ENCODE measurements at places on chromosomes 13 and 19.

DNA sequence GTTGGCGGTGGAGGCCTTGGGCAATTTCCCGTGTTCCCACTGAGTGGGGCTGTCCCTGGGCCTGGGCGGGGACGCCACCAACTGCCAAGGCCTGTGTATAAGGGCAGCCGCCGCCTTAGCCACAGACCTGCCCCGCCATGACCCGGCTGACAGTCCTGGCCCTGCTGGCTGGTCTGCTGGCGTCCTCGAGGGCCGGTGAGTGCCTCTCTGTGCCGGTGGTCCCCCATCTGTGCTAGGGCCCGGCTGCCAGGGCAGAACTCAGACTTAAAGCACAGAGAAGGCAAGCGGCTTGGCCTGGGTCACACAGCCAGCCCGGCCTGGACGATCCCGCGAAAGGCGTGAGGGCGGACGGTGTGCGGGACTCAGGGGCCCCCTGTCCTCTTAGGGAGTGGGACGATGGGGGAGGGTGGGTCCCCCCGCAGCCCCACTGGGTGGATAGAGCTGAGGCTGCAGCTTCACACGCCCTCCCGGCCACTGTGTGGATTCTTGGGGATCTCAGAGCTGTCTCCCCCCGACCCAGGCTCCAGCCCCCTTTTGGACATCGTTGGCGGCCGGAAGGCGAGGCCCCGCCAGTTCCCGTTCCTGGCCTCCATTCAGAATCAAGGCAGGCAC, at the start of gene AZU1:
Gene AZU1, plus strand, starts transcription at position 128 of the 612 bp plus-strand sequence. Its CDS starts 10 bp downstream, at position 138.
- no peak for DNase-seq

DNA sequence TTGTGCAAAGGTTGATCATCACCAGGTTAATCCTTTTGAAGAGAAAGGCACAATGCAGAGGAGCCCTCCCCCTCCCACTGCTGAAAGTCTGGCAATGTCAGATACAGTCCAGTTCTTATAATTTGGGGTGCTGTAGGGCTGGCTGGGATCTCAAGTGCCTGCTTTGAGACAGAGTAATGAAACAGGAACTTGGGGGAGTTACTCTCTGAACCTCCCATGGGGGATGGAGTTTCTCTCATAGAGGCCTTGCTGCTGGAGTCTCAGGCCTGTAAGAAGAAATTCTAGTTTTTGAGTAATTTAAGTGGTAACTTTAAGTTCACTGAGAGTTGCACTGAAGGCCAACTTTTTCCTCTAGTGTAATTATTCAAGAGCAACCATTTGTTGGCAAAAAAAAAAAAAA, 410.5 kb downstream of the KCNRG start:
- DNase-seq, result no peak

DNA sequence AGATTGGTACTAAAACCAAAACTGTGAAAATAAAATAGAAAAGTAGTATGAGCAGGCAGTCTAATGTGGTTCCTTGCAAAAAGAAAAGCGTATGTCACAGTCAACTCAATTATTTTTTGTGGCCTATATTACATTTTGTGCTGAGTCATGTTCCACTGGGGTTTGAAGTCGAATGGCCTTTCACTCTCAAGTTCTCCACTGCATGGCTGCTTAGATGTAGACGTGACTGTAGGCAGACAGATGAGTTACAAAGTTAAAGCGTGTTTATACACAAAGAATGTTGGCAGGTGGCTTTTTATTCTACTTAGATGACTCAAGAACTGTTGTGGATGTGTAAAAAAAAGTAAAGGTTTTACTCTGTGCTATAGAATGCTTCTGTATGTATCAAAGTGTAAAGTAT, 133.9 kb downstream of the SLITRK6 start:
- no peak for DNase-seq

- DNase-seq, result peak; percentile 39
Measured at GRCh38 chr13:48595431-48596429, 58.0 kb upstream of the CYSLTR2 start.

DNA sequence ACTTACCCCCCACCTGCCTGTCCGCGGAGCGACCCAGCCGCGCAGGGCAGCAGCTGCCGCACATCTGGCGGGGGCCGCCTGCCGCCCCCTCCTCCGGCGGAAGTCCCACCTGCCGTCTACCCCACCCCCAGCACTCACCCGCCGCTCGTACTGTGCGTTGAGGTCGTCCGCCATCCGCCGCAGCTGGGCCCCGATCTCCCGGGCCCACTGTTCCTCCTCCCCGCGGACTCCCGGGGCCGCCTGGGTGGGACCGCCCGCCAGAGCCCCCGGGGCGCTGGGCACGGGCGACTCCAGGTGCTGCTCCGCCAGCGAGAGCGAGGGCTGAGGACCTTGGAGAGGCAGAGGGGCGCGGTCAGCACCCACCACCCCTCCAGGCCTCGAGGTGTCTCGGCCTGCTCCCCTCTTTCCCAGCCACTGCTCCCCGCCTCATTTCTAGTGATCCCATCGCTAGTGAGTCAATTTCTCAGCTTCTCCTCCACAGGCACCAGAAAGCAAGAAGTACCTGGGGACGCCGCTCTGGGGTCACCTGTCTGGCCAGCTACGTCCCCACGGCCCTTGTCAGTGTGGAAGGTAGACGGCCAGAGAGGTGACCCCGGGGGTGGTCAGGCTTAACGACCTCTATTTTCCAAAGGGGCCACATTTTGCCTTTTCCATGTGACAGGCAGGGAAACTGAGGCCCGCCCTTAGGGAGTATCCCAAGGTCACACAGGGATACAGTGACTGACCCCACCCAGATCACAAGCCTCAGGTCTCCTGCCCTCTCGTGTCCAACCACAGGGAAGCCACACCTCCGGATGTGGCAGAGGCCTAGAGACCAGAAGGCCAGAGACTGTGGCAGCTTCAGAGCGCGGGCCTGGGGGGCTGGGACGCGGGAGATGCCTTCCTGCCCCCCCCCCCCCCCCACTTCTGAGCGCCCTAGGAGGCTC, 4.3 kb downstream of the BBC3 start:
- peak; percentile 35 for DNase-seq

DNA sequence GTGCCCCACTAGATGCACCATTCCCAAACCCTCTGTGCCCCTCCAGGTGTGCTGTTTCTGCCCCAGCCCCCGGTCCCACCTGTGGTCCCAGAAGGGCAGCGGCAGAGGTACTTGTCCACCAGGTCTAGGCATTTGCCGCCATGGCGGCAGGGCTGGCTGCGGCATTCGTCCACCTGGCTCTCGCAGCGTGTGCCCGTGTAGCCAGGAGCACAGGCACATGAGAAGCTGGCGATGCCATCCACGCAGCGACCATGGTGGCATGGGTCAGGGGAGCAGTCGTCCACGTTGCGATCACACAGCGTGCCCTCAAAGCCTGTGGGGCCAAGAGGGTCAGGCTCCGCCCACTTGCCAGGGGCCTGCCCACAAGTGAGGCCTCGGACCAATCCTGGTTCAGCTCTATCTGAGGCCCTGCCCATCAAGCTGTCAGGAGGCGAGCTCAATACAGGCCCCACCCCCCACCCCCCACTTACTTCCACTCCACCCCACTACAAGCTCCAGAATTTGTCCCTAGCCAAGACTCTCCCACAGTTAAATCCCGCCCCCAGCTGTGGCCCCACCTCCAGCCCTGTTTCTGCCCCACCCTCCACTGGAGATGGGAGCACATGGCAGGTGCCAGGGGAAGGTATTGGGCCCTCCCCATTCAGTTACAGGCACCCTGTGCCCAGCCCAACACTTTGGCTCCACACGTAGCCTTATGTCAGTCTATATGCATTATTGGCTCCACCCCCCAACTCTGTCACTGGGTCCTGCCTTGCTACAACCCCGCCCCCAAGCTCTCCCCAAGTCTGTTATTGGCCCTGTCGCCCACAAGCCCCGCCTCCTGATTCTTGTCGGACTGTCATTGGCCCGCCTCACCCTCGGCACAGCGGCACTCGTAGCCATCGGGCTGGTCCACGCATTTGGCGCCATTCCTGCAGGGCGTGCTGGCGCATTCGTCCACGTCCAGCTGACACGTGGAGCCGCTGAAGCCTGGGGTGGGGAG, 13.5 kb downstream of the NOTCH3 start:
- no peak for DNase-seq

- DNase-seq, result no peak
Measured at GRCh38 chr13:33106656-33107360, 90.6 kb downstream of the KL start.

DNA sequence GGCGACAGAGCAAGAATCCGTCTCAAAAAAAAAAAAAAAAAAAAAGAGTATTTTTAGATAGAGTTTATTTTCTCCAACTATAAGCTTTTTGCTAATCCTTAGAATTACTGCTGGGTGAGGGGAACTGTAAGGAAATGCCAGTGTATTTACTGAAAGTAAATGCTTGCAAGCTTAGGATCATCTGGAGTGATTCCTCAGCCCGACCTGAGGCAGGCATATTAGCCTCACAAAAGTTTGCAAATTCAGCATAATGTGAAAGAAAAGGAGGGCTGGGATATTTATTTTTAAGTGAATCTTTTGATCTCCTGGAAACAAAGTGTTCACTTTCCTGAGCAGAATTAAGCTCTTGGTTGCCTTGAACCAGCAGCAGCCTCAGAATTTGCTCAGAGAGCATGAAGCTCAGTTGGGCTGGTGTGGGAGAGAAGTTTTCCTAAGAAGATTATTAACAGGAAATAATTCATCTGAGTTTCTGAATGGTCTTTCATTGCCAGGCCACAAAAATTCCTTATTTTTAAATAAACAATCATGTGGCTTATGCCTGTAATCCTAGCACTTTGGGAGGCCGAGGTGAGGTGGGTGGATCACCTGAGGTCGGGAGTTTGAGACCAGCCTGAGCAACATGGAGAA, 24.7 kb upstream of the SPATA13 start:
- no peak for DNase-seq

- DNase-seq, result no peak
Measured at GRCh38 chr19:40223135-40223822, 3.2 kb downstream of the CCNP start.

DNA sequence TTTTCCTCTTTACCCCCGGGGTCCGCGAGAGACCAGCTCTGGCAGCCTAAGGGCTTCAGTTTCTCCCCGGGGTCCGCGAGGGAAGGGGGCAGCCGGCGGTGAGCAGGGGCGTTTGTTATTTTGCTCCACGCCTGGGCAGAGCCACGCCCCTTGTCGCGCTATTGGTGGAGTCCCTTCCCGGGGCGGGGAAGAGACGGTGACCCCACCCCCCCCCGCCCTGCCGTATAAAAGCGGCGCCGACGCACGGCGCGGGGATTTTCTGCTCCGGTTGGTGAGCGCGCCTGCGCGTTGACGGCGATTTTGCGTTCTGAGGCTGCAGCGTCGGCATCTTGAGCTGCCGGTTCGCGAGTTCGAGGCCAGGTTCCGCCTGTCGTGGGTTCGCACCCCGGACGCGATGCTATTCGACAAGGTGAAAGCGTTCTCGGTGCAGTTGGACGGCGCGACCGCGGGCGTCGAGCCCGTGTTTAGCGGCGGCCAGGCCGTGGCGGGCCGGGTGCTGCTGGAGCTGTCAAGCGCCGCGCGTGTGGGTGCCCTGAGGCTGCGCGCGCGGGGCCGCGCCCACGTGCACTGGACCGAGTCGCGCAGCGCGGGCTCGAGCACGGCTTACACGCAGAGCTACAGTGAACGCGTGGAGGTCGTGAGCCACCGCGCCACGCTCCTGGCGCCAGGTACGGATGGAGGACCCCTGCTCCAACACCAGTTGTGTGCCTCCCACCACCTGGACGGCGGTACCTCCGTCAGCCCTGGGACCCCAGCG, at the start of gene ARRDC2:
Gene ARRDC2, plus strand, starts transcription at position 254 of the 757 bp plus-strand sequence. Its CDS starts 141 bp downstream, at position 395.
- peak; percentile 77 for DNase-seq

DNA sequence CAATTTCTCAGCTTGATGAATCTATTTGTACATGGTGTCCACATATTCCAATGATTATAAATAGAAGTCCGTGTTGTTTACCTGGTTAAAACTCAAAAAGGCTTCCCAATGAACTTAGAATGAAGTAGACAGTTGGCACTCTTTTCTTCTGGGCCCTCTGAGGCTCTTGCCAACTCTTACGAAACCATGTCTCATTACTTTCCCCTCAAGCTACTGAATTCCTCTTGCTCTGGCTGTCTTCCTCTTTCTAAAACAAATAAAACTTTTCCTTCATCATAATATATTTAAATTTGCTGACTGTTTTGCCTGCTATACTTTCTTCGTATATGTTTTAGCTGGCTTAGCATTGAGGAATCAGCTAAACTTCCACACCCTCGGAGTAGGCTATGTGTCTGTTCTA, 139.7 kb downstream of the SLITRK6 start:
- no peak for DNase-seq

- peak; percentile 26 for DNase-seq
Measured at GRCh38 chr19:49570138-49570856, 10.1 kb downstream of the NOSIP start.

DNA sequence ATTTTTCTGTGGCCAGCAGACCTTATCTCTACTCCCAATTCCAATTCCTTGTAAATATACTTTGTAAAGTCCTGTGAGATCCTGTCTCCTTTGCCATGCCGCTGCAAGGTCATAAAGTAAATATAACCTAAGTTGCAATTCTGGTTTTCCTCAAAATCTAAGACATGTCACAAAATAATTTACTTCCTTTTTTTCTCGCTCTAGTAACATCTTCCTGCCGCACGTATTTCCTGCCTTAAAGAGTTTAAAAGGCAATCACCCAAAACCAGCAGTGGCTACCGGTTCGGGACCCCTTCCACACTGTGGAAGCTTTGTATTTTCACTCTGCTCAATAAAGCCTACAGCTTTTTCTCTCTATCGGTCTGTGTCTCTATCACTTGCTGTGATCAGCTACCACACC, 832.0 kb upstream of the SLITRK5 start:
- no peak for DNase-seq

- no peak for DNase-seq
Measured at GRCh38 chr13:108070491-108070890, 144.8 kb downstream of the LIG4 start.

DNA sequence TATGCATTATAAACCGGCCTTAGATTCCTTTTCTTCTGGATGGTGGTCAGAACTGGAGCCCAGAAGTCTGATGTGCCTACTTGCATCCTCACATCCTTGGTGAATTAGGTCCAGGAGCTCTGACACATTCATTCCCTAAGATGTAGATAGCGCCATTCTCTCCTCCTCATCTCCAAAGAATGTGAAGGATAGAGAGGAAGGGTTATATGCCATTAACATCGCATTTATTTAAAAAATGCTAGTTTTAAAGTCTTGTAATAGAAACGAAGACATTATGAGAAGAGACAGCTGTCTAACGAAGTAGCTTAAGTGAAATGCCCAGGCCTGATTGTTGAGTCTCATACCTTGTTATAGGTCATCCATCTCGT, 9.7 kb downstream of the MBNL2 start:
- DNase-seq, result no peak

- DNase-seq, result no peak
Measured at GRCh38 chr13:48590141-48590901, 57.4 kb upstream of the RCBTB2 start.

GRCh38 chr13:102039264-102039663, 362.6 kb downstream of the FGF14 start:
- no peak for DNase-seq
